ENCODE measurements at places on chromosomes 5 and 9.

DNA sequence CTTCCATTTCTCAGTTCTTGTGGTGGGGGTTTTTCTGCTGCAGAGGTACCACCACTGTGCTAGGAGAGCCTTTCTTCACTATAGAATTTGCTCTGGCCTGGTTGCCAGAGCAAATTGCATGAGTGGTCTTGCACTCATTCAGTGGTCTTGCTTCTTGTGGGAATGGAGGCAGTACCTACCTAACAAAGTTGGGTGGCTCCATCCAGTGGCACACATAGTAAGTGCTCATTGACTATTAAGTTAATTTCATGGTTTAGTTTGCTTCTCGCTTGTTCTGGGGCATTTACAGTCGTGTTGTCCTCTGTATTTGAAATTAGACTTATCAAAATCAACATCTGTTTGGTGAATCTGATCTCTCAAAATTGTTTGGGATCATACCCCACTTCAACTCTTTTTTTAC lies 23.0 kb downstream of the SLC28A3 start:
- DNase-seq: no peak

DNA sequence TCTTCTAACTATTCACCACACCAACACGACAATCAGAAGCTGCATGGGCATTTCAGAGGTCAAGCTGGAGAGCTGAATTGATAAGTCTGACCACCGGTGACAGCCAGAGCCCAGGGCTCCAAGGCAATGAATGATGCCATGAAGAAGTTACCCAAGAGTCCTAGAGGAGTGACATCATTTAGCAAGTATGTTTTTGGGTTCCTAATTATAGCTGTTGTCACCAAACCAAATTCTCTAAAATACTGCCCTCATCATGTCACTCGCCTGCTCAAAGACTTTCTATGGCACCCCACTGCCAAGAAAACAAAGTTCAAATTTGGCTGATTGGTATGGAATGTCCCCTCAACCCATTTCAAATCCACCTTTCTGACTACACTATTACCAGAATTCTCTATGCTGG lies 235.1 kb downstream of the SPOCK1 start:
- no peak for DNase-seq

GRCh38 chr9:107898761-107899160 lies 409.2 kb upstream of the KLF4 start:
- DNase-seq: no peak

DNA sequence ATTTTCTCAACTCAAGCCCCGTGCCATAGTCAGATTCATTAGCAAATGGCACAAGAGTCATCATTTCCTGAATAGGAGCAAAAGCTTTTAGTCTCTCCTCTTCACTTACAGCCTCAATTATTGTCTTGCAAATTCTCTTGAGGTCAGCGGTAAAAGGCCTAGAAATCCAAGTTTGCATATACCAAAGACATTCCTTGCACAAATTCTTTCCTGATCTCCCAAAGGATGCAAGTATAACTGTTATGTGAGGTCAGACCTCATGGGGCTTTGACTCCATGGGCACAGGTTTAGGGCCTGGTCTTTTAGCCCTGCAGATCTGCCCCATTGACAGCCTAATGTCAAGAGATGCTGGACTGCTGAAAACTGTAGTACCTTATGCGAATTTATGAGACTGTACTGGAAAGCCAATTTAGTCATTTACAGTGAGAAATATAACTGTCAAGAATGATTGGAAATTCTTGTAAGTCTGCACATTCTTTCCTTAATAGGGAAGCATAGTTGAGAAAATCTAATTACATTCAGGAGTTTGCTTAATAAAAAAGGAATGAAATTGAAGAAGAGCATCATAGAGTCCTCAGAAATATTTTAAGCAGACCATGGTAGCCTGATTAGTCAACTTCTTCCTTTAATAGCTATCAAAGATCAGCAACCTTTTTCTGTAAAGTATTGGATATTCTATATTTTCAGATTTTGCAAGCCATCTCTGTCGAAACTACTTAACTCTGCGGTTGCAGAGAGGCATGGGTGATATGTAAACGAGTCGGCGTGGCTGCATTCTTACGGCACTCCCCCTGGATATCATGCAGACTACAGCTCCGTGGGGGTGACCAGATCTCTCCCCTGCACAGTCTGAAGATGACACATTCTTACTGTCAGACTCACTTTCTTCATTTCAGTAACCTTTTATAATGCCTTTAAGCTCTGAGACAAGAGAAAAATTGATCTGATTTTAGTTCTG lies 45.2 kb downstream of the GCNT4 start:
- no peak for DNase-seq

DNA sequence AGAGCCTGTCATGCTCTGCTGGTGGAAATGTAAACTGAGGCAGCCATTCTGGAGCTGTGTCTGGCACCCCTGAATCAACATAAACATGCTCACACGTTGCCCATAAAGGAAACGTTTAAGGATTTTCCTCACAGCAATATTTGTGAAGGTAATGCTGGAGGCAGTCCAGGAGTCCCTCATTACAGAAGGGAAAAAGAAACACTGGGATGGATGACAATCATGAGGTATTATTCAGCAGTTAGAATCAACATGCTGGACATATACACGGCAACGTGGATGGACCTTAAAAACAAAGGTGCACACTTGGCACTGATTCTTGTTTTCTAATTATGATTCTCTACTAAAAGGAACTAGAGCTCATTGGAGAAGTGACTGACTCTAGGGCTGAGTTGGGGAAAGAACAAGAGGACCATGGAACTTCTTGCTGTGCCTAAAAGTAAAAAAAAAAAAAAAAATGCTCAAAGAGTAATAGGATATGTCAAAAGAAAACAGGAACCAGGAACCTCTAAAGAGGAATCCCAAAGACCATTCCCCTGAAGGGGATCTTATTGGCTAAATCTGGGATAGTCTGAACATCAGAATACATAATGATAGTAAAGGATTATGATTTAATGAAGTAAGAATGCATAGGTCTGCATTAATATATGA lies 18.6 kb downstream of the B4GALT1 start:
- no peak for DNase-seq

DNA sequence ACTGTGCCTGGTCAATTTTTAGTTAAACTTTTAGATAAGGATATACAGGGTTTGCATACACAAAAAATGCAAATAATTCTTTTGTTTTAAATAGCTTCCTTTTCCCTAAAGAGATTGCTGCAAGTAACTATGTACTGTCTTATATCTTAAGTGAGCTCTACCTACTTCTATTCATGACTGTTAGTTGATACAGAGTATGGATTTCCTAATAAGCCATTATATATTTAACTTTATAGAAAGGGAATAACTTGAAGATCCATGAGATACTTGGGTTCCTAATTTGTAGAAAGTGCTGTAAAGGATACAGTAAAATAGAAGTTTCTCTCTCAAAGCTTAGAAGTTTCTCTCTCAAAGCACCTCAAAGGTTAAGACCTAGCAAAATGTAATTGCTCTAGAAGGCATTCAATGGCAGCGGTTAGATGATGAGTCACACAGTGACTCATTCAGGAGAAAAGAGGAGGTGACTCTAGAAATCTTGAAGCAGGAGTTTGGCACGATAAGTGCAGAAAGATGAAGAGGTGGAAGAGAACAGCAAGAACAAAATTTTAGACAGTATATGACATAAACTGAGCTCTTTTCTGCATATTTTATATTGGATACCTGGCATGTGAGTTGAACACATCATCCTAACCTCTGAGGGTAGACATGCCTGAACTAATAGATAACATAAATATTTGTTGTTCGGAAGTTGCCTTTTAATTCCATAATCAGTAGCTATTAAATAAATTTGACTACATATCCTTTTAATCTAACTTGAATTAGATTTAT lies 5.5 kb upstream of the DNAJC21 start:
- DNase-seq: no peak

- DNase-seq: no peak
Observed at GRCh38 chr5:132223861-132224260, 3.8 kb downstream of the P4HA2 start.

DNA sequence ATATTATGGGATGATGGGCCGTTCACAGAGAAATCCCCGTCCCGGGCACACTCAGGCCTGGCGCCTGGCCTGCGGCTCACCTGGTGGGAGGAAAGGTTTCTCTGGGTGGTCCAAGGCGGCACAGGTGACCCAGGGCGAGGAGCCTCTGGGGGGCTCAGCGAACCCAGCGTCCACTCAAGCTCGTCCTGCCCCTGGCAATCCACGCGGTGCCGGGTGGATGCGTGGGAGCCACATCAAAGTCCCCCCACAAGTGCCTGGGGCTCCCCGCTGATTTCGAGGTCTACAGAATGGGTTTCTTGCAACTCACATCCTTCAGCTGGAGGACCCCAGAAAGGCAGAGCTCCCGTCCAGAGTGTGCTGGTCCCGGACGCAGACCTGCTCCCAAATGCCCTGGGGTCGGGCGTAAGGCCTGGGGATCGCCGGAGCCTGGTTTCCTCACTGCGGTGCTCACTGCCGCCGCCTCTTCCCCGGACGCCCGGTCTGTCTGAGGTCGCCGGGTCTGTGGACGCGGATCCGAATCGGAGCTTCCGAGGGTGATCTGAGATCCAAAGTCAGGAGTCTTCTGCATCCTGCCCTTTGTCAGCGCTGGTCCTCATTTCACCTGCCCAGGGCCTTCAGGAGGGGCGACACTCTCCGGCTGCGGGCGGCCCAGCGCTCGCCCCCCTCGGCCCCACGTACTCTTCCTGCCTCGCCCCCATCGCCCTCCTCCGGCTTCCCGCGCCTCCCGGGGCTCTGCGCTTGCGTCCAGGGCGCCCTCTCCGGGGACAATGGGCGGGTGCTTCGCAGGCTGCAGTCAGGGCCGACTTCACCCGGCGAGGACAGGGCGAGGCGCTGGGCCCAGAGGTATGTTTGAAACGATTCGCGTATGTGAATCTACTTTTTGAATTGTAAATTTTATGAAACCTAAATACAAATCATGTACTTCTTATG lies 20.0 kb upstream of the RUFY1 start:
- DNase-seq: peak; percentile 41

GRCh38 chr5:123754908-123755307 lies 242.9 kb downstream of the CSNK1G3 start:
- DNase-seq: no peak

- DNase-seq: no peak
Observed at GRCh38 chr5:65663804-65664521, 39.1 kb downstream of the SHLD3 start.

DNA sequence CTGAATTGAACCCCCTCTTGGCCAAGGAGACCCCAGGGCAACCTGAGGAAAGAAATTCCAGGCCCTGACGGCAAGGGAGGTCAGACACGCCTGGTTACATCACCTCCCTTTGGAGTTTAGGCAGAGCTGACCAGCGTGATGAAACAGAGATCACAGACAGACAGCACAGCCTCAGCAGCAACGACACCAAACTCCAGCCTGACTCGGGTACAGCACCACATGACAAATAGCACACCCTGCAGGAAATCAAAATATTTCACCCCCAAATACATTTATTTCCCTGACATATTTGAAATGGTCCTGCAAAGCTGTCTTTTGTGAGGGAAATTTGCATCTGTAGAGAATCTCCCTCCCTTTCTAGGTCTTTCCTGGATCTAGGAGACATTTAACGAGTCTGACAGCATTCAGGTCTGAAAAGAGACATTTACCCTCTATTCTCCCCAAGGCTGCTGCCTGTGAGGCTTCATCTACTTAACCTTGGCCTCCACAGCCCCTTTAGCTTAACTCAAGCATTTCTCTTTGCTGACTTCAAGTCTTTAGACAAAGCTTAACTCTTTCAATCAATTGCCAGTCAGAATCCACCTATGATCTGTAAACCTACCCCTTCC lies 2.6 kb downstream of the QSOX2 start:
- DNase-seq: no peak

DNA sequence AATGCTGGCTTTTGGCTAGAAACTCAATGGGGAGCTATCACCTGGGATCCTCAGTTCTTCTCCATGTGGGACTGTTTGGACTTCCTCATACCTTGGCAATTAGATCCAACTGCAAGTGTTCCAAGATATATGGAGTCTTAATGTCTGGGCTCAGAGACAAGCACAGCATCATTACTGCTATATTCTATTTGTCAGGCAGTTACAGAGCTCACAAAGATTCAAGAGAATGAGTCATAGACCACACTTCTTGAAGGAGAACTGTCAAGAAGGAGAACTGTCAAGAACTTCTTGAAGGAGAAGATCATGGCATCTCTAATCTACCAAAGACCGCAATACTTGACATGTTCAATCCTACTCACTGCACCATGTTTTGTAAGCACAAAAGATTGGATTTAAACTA lies 106.8 kb upstream of the NREP start:
- no peak for DNase-seq
